ENCODE measurements at places on chromosomes 1 and 21.

GRCh38 chr21:35357041-35357780 is 308.1 kb upstream of the RUNX1 start:
- DNase-seq = no peak

- DNase-seq = no peak
These were observed 182.9 kb upstream of the KCND3 start for GRCh38 chr1:112172294-112172882.

DNA sequence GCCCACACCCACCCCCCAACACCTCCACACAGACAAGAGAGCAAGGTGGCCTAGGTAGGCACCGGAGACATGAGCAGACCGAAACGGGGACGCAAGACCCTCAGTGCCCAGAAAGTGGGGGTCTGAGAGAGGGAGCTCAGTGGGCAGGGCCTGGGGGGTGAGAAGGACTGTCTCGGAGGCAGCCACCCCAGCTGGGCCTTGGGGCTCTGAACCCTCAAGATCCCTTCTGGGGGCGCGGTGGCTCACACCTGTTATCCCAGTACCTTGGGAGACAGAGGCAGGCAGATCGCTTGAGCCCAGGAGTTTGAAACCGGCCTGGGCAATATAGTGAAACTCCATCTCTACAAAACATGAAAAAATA is 9.1 kb upstream of the GNB1 start:
- no peak for DNase-seq

DNA sequence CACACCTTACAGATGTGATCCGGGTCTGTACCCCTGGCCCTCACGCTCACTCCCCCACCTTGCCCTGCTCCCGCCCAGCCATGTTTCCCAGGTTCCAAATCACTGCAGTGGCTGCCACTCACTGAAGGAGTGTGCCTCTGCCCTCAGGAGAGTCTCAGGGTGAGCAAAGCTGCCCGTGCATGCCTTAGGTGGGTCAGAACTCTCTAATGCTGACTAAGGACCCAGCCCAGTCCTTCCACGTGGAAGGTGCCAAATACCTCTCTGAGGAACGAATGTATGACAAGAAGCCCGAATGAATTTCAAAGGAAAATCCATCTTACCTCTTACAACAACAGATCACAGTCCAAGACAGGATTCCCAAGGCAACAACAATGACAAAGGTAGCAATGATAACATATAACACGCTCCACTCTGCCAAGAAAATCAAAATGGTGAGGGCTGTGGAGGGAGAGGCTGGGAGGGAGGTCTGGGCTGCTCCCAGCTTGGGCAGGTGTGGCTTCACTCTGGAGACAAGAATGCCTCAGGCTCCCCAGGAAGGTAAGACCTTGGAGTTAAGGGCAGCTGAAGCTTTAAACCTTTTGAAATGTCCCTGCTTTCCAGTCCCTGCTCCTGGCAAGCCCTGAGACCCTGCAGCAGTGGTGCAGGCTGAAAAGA is 115.2 kb downstream of the KIAA0319L start:
- DNase-seq = no peak

DNA sequence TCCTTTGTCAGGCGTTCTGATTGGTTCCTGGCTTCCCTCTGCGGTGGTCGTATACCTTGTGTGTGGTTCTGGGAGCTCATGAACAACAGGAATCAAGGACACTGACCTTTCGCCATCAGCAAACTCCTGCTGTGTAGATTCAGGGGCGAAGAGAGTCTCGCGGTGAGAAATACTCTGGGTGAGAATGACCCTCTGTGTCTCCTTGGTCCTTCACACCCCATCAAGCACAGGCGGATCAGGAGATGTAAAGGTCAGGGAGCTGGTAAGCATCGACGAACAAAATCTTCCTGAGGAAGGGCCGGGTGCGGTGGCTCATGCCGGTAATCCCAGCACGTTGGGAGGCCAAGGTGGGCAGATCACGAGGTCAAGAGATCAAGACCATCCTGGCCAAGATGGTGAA is 207.2 kb downstream of the KIF26B start:
- DNase-seq = no peak

DNA sequence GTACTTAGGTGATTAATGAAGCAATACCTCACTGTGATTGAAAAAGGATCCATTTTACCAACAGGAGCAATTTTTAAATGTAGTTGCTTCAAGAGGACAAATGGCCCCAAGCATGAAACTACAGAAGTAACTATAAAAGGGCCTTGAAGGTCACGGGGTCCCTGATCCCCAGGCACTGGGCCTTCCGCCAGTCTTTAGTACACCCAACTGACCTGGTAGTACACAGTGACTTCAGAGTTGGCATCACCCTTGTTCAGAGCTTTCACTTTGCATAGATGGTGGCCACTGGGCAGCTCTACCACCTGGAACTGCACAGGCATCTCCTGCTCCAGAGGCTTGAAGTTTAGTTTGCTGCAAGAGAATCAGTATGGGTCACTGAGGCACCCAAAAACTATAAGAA is 84.3 kb downstream of the NRDC start:
- DNase-seq = no peak

DNA sequence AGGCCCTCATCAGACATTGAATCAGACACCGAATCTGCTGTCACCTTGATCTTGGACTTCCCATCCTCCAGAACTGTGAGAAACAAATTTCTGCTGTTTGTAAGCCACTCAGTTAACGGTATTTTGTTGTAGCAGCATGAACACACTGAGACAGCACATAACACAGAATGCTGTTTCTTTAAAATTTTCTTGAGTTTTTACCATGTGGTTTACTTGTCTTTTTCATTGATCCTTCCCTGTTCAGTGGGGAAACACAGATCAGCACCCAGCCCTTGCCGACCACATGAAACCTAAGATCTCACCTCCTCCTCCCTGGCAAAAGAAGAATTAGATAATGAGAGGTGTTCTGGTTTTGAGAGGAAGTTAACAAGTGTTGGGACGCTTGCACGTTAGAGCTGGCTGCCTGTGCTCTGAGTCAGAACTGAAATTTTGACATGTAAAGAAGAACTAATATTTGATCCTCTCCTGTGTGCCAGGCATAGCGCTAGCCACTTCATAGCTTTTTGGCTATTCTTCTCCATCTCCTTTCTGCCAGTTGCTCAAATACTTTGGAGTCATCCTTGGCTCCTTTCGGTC is 179.6 kb downstream of the DHRS3 start:
- DNase-seq = no peak

DNA sequence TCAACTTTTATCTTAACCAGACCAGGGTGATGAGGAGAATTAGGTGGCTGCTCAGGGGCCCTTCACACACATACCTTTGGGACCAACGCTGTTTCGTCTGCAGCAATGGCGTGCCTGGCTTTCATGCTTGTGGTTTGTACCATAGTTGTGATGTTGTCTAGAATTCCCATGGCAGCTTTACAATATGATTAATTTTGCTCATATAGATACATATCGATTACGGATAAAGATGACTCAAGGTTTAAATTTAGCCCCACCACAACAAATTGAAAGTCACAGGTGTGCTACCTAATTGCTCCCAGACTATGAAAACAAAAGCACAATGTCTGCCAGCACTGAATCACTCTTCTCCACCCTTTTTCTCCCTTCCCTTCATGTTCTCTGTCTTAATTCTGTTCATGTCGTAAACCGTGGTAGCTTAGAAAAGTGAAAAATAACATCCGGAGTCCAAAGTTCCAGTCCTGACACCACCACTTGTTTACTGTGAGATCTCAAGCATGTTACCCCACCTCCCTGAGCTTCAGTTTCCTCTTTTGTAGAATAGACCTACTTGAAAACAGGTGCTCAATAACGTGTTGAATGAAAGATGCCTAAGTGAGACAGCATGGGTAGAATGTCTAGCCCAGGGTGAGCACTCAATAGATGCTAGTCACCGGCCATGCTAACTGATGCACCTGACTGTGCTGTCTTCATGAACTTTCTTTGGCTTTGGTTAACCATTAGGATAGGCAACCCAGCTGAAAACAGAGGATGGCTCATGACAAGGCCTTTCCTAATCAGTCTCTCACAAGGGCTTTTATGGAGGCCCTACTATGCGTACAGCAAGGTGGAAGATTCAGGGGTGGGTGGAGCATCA is 22.1 kb upstream of the JUN start:
- no peak for DNase-seq

DNA sequence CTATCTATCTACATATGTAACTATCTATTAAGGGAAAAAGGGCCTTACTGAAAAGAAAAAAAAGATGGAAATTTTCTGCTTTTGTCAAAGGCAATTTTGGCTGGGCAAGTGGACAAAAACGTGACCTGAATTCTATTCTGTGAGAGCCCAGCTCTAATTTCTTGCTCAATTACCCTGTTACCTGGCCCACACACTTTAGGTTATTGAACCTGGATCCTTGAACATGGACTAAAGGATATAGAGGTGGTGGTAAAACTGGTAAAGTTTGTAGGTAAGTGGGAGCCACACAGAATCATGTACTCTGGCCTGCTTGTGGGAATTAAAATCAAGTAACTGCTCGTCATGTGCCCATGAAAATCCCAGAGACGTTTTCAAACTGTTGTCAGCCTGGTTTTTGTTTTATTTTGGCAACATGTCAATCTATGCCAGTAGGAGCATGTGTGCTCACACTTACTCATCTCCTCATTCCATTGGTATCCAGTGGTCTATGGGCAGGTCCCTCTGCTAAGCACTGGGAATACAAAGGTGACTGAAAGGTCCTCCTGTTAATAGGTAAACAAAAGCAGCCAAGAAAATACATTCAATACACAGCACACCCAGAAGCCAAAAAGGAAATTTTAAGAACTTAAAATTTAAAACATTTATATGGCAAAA is 113.7 kb upstream of the WARS2 start:
- no peak for DNase-seq

GRCh38 chr21:42636520-42637266 is 16.7 kb upstream of the PDE9A start:
- no peak for DNase-seq

- DNase-seq = no peak
These were observed 58.5 kb upstream of the ACTL8 start for GRCh38 chr1:17696417-17697301.

GRCh38 chr1:156677616-156678596 is 699 bp upstream of the NES start:
- no peak for DNase-seq

DNA sequence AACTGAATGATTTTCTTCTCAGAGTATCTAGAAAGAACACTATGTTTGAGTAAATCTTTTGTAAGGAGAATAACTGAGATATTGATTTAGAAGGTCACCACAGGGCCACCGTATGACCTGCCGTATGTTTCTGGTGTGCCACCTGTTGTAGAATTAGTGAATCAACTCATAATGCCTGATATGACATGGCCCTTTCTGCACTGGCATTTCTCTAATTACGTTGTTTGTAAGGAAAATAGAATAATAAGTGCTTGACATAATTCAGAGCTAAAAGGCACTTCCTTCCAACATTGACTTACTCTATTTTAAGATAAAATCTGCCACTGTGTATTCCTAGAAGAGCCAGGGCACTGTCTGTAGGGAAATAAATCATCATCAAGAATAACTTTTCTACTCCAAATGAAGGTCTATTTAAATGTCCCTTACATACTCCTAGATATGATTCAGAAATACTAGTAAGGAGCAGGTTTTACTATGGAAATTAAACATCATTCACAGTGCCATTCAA is 101.7 kb downstream of the PHTF1 start:
- DNase-seq = no peak

- no peak for DNase-seq
These were observed 225.7 kb upstream of the AJAP1 start for GRCh38 chr1:4428711-4429110.

DNA sequence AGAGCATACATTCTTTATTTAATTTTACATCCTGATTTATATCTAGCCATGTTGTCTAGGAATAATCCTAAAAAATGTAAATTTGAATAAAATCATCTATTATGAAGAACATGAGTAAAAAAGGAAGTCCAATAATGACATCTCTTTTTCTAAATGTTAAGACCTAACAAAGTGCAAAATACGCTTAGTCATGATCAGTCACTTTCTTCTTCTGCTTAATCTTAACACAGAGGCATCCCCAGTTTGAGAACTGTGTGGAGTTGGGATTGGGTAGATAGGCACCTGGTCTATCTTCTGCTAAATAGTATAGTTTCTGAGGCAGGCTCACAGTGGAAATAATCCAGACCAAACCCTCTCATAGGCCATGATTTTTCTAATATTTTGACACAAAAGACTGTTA is 311.7 kb upstream of the LRRC7 start:
- no peak for DNase-seq

GRCh38 chr1:85504417-85504816 is 39.5 kb upstream of the DDAH1 start:
- DNase-seq = no peak

GRCh38 chr1:154726896-154727753 is 119.1 kb upstream of the ADAR start:
- no peak for DNase-seq

DNA sequence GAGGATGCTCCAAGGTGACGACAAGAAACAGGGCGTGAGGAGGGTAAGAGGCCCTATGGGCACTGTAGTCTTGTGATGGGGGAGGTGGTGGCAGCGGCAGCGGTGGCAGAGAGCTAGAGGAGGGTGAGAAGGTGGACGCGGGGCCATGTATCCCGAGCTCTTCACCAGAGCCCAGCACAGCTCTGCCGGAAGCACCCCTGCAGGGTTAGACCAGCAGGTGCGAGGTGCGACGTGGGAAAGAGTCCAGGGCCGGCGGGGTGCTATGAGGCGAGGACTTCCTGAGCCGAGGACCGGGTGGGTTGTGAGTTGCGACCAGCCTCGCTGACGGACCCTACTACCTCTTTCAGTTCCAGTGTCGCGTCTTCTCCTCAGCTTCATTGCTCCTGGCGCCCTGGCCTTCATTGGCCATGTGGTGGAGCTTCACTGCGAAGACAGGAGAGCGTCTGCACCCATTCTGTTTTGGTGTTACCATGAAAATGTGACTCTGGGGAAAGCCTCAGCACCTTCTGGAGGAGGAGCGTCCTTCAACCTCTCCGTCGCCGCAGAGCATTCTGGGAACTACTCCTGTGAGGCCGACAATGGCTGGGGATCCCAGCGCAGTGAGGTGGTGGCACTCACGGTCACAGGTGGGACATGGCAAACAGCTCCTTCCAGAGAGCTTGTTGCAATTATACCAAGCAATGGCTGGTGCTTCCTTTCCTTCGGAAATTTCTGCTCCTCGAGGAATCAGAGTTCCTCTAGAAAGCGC is 67.9 kb upstream of the KIRREL1 start:
- DNase-seq = no peak

DNA sequence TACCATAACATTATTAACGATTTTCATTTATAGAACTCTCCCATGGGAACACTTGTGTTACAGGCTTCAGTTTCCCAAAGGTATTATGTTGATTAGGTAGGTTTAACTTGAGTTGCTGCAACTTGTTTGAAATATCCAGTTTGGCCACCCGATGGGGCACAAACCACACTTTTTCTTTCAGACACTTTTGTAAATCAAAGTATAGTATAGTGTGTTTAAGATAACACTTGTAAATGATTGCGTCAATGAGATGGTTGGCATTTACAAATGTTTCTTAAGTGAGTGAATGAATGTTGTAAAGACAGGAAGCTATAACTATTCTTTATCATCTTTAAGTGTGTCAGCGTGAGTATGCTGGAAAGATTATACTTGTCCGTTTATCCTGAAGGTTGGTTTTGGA is 4.3 kb downstream of the XPR1 start:
- no peak for DNase-seq

DNA sequence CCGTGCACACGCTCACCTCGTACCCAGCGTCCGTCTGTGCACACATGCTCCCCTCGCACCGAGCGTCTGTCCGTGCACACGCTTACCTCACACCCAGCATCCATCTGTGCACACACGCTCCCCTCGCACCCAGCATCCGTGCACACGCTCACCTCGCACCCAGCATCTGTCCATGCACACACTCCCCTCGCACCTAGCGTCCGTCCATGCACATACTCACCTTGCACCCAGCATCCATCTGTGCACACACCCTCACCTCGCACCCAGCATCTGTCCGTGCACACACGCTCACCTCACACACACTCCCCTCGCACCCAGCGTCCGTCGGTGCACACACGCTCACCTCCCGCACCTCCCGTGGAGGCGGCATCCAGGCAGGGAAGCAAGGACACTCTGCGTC is 24.4 kb upstream of the COL18A1 start:
- DNase-seq = no peak

Measured in cortex of kidney (tissue), 1 donor.